ENCODE measurements at places on chromosomes 1 and 21.

DNA sequence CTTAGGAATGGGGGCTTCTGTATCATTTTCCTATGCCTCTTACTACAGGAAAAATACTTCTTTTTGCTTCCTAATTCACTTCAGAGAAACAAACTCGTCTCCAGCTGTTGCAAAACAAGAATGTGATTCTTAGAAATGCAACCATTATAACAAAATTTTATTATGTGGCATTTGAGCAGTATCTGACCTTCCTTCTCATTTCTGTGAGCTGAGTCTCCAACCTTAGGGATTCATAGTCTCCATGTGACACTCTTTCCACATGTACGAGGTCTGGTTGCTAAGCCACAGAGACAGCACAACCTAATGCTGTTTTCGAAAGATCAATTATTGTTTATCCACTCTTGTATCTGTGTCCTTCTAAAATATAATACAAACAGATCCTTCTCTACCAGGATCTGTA, 75.3 kb upstream of the RGS4 start:
- no peak for DNase-seq

DNA sequence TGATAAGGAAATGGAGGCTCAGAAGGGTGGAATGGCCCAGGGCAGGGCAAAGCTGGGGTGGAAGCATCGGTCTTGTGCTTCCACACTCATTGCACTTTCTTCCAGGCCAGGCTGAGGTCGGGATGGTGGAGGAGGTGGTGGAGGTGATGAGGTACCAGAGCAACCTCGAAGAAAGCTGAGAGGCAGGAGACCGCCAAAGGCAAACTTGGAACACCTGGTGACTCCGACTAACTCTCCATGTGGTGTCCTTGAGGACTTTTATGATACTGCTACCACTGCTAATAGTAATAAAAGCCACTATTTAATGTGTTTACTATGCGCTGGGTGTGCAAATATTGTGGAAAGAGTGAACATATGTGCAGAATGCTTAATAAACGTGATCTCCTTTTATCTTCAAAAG, 16.9 kb upstream of the BTG2 start:
- DNase-seq = no peak

DNA sequence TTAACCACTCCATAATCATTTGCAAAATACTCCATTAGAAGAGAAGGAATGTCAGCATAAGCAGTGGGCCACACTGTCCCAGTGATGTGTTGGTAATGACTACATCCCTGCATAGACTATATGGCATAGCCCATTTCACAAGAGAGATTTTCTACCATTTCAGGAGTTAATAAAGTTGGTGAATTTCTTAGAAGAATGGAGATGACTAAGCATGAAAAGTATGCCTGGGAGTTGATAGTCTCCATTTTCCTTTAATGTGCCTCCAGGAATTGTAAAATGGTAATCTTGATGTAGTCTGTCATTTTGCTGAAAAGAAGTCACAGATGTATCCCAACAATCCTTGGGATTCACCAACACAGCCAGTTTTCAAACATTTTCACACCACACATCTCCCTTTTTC, 608.8 kb upstream of the CHRM3 start:
- DNase-seq = no peak

DNA sequence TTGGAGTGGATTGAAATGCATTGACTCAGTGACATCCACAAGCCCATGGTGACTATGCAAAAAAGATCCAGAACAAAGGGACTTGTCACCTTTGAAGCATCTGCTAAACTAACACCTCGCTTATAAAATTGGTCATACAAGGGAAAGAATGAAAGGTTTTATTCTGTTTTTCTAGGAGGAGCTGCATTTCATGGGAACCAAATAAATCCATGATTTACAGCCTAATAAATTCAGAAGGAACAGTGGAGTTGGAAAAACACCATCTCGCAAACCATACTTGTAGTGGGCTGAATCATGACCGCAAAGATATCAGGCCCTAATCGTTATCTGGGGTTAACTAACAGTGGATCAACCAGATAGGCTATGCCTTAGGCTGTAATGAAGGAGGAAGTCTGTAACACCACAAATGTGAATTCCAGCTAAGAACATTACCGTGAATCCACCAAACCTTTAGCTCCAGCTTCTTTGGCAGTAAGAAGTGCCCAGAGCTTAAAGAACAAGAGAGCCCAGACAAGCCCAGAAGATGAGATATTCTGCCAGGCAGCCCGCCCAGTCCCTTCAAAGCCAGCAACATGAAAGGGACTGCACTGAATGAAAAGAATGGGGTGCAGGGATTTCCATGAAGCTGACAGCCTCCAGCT, 27.4 kb downstream of the RSPH1 start:
- no peak for DNase-seq

Data from activated CD4-positive, CD25-positive, alpha-beta regulatory T cell treated with anti-CD3 and anti-CD28 coated beads, Interleukin-2, amount 50 U/mL, for 72 hours (primary cell).